ENCODE measurements at places on chromosomes 5 and 9. TPM values are rescaled to one million over a fixed set of nuclear protein-coding genes. Genes with fewer than 3 reads are reported as not detected.

Gene NR2F1-AS1
- 1.2 TPM for total RNA-seq

Gene SLF1
- 13.1 TPM for total RNA-seq

Gene ZFP37
- total RNA-seq: 0.58 TPM

Gene FAT2
- total RNA-seq: under 0.01 TPM

Gene HTR4
- total RNA-seq: not detected

Gene PCDHGA6
- 0.36 TPM for total RNA-seq

GRCh38 chr9:13274886-13275641 lies 4.4 kb downstream of the MPDZ start:
- DNase-seq: no peak

GRCh38 chr5:83031381-83031780 lies 45.8 kb downstream of the TMEM167A start:
- DNase-seq: no peak

DNA sequence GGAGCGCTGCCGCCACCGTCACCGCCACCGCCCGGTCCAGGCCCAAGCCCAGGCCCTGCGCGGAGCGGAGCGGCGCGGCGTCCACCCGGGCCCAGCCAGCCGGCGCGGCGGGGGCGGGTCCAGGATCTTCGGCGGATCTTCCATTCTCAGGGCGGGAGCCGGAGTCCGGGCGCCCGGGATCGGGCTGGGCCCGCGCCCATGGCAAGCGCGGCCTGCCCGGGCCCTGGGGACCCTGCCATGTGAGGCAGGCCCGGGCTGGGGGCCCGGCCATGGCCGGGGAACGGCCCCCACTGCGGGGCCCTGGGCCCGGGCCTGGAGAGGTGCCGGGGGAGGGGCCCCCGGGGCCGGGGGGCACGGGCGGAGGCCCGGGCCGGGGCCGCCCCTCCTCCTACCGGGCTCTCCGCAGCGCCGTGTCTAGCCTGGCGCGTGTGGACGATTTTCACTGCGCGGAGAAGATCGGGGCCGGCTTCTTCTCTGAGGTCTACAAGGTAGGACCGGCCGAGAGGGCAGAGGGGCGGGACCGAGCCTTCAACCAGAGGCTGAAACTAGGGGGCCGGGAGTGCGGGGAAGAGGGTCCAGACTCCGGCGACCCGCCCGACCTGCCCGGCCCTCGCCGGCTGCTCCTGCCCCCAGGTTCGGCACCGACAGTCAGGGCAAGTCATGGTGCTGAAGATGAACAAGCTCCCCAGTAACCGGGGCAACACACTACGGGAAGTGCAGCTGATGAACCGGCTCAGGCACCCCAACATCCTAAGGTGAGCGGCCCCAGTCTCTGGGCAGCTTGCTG lies 482 bp downstream of the TESK1 start:
- no peak for DNase-seq

DNA sequence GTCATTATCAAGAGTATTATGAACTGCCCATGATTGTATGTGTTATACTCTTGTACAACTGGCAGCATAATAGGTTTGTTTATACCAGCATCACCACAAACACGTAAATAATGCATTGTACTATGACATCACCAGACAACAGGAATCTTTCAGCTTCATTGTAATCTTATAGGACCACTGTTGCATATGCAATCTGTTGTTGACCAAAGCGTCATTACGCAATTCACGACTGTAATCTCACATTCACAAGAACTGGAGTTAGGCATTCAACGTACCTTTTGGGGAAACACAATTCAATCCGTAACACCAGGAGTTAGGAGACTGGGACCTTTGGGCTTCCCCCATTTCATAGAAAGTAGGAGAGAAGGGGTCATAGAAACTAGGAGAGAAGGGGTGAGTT lies 20.4 kb upstream of the ARSI start:
- DNase-seq: no peak

- DNase-seq: no peak
These were observed 142.5 kb upstream of the RETREG1 start for GRCh38 chr5:16759147-16759773.

GRCh38 chr9:3948826-3949556 lies 350.9 kb downstream of the GLIS3 start:
- no peak for DNase-seq

GRCh38 chr5:111488353-111488752 lies 24.0 kb downstream of the STARD4 start:
- no peak for DNase-seq

DNA sequence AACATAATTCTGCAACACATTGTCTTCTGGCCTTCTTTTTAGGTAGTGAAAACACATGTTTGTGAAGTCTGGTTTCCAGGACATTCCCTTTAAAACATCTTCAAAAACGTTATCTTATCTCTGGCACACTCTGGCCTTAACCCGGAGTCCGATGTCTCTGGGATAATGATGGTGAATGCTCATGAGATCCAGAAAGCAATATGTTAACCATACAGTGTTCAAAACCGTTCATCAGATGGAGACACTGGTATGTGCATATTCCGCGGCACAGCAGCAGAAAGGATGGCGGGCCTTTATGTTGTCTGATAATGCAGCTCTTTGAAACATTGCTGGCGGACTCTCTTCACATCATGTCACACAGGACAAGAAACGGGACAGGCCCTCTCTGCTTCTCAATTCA lies 605.2 kb downstream of the CCDC171 start:
- no peak for DNase-seq

GRCh38 chr9:16386827-16387077 lies 483.7 kb downstream of the BNC2 start:
- no peak for DNase-seq

- DNase-seq: no peak
These were observed 55.8 kb downstream of the AQP7 start for GRCh38 chr9:33346564-33346963.

GRCh38 chr5:115377468-115378217 lies 81.2 kb upstream of the CCDC112 start:
- peak; percentile 87 for DNase-seq

DNA sequence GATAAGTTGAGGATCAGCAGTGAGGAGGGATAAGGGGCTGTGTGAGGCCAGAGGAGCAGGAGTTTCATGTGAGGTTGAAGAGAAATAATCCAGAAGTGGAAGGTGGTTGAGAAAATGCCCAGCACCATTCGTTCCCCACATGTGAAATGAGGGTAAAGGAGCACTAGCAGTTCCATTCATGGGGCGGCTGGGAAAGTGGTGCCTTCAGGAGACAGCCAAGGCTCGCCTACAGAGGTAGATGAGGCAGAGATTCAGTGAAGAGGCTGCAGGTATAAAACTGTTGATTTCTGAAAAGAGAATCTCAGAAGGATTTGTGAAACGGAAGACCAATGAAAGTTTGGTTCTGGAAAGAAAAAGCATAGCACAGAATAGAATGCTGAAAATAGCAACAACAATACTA lies 272.6 kb downstream of the MSX2 start:
- DNase-seq: no peak

DNA sequence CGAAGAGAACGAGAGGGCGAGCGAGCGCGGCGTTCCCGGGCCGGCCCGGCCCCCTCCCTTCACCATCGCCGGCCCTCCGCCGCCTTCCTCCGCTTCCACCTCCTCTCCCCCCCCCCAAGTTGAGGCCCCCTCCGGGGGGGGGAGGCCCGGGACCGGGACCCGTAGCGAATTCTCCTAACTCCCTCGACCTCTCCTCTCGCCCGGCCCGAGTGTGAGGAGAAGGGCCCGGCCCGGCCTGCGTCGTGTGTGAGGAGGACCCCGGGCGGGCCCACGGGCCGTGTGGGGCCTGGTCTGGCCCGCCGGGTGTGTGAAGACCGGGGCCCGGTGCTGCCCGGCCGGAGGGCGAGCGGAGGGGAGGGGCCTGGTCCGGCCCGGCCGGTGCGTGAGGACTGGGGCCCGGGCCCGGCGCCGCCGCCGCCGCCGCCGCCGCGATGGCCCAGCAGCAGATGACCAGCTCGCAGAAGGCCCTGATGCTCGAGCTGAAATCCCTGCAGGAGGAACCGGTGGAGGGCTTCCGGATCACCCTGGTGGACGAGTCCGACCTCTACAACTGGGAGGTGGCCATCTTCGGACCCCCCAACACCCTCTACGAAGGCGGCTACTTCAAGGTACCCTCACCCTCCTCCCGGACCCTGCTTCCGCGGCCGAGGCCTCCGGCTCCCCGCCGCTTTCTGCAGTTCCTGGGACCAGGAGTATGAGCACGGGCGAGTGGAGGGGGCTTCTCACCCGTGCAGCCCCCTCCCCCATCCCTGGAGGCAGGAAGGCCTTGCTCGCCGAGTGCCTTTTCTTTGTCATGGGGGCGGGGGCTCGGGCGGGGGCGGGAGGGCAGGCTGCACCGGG lies 587 bp downstream of the UBE2R2 start:
- DNase-seq: no peak

DNA sequence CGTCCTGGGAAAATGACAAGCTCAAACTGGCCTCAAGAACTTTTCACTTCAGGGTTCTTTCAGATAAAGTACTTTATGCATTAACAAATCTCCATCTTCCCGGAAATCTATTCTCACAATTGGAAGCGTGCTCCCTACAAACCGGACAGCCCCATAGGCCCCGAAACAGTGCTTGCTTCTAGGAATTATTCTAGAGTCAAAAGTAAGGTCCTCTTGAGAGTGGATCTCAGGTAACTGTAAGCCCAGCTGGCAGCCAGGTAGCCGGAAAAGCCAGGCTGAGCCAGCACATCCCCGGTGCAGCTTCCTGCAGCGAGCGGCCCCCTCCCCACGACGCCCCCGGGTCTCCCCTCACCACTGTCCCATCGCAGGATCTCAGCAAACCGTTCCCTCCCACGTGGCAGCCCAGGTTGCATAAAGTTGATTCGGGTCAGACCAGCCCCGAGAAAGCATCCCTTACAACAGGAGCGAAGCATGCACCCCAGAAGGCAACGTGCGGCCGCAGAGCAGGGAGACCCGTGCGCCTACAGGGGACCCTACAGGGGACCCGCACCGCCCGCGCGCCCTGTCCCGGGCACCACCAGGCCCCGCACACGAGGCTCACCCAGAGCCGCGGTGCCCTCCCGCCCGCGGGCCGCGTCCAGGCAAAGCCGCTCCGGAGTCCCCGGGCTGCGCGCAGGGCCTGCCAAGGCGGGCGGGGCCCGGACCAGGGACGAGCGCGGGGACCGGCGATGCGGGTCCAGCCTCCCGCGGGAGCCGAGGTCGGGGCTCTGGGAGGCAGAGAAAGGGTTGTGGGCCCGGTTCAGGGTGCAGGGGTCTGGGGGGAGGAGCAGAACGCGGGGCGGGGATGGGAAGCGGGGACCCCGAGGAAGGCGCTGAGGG lies 920 bp downstream of the LPCAT1 start:
- no peak for DNase-seq

DNA sequence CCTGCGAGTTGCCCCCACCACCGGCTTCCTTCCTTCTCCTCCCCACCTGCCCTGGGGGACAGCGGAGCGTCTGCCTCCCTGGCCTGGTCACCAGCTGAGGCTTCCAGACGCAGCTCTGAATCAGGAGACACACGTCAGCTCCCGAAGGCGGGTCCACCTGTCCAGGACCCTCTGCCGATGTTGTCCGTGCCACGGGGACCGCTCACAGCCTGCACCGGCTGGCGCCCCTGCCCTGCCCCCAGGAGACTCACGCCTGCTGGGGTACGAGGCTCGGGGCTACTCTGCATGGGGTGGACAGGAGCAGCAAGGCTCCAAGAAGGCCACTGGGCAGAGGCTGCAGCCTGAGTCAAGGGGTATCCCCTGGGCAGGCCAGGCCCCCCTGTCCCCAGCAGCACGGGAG lies 1.9 kb upstream of the CCDC187 start:
- no peak for DNase-seq

DNA sequence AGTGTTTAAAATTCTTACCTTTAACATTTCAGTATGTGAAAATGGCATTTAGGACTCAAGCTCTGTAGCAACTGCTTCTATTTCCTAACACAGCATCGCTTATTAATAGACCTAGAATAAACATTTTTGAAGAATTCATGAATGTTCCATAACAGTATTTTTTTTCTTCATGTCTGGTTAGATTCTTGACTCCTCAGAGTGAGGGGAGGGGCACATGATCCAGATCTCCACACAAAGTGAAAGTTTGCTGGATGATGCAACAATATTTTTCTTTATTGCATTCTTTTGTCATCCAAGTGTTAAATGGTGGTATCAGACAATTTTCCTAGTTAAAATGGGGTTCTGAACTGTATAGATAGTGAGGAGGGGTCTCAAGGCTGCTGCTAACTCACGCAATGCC lies 130.8 kb upstream of the MAN2A1 start:
- no peak for DNase-seq

- DNase-seq: no peak
These were observed 45.9 kb upstream of the PCSK1 start for GRCh38 chr5:96478983-96479382.

- DNase-seq: peak; percentile 27
These were observed at the start of gene PRDM9 for GRCh38 chr5:23507278-23507685. TSS of gene PRDM9 (plus strand) at chr5:23507609. CDS start at chr5:23509034, 1,425 bp downstream.

DNA sequence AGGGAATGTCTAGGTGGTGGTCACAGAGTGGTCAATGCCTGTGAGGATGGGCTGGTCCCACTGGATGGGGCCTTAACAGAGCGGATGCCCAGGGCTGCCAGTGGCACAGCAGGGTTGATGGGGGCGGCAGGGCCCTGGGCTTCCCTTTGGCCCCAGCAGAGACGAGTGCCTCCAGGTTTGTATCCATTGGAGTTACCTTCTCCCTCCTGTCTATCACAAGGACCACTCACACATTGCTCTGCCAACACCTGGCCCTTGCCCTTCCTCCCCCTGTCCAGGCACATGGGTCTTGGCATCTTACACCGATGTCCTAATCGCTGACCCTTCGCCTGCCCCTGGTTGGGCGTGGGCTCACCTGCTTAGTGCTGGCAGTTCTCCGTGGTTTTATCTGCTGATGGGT lies 26.2 kb upstream of the IRX4 start:
- DNase-seq: no peak

- DNase-seq: no peak
These were observed 21.3 kb downstream of the AHRR start for GRCh38 chr5:342501-343460.

GRCh38 chr9:120927269-120928014 lies 846 bp upstream of the TRAF1 start:
- DNase-seq: no peak

DNA sequence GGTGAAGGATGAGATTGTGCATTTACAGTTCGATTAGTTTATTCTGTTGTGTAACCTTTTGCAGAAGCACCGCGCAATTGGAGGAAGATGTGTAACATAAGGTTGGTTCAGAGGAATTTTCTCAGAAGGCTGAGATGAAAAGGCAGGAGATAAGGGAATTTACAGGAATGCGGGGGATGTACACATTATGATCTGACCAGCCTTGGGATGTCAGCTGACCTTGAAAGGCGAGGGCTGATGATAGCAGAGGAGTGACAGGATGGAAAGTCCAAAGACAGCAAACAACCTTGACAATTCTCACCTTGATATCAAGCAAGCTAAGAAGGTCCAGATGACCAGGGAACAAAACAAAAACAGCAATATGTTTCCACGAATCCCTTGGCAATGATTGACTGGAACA lies 88.8 kb downstream of the OTULIN start:
- no peak for DNase-seq

DNA sequence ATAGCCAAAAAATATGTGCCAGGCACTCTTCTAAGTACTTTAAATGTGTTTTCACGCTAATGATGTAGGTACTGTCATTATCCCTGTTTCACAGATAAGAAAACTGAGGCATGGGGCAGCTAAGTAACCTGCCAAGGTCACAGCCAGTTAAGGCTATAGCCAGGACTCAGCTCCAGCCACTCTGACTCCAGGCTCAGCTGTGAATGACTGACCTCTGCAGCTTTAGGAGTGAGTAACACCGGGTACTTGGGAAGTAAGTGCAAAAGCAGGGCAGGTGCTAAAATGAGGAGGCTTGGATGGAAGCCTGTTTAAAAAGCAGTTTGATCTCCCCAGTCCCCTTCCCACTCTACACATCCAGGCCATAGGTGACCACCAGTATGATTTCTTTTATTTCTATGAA lies 10.6 kb upstream of the SHC3 start:
- DNase-seq: no peak

GRCh38 chr9:77575785-77576184 lies 72.3 kb downstream of the GNA14 start:
- no peak for DNase-seq

Data from epithelial cell of proximal tubule (primary cell).